Bladder microvascular endothelial cell (primary cell): ENCODE measurements at places on chromosomes 6 and 20. TPM values are rescaled to one million over a fixed set of nuclear protein-coding genes. Genes with fewer than 3 reads are reported as not detected.

The RAET1L gene
- total RNA-seq = not detected in 2 replicates

The ANKRD66 gene
- not detected in 2 replicates for total RNA-seq

The METTL24 gene
- total RNA-seq = 0.06 TPM in 1 of 2 replicates, not detected in the other

The RRAGD gene
- total RNA-seq = 0.49 and 0.69 TPM in 2 replicates

The UBE2C gene
- 8.9 and 20.7 TPM in 2 replicates for total RNA-seq

The NOTCH4 gene
- total RNA-seq = 57.3 and 61.4 TPM in 2 replicates

The ABHD16B gene
- not detected in 2 replicates for total RNA-seq

The KCNB1 gene
- total RNA-seq = under 0.01 TPM in 1 of 2 replicates, not detected in the other

The RNGTT gene
- 8.6 and 20.2 TPM in 2 replicates for total RNA-seq

The GCNT2 gene
- total RNA-seq = 6.3 and 43.7 TPM in 2 replicates

The SLC22A7 gene
- not detected in 2 replicates for total RNA-seq

The BIRC7 gene
- total RNA-seq = not detected in 2 replicates

The TNNC2 gene
- not detected in 2 replicates for total RNA-seq

The FNDC11 gene
- 1.0 and 1.1 TPM in 2 replicates for total RNA-seq

The ARFGEF2 gene
- total RNA-seq = 30.3 and 66.5 TPM in 2 replicates

The TUBB1 gene
- not detected in 2 replicates for total RNA-seq

The PCK1 gene
- total RNA-seq = not detected in 2 replicates

The CALHM6 gene
- 0.50 and 1.3 TPM in 2 replicates for total RNA-seq

The TREM1 gene
- not detected in 2 replicates for total RNA-seq

The ID1 gene
- total RNA-seq = 282 and 476 TPM in 2 replicates

The BPIFB1 gene
- total RNA-seq = not detected in 2 replicates
